ENCODE measurements at places on chromosomes 13 and 19.

DNA sequence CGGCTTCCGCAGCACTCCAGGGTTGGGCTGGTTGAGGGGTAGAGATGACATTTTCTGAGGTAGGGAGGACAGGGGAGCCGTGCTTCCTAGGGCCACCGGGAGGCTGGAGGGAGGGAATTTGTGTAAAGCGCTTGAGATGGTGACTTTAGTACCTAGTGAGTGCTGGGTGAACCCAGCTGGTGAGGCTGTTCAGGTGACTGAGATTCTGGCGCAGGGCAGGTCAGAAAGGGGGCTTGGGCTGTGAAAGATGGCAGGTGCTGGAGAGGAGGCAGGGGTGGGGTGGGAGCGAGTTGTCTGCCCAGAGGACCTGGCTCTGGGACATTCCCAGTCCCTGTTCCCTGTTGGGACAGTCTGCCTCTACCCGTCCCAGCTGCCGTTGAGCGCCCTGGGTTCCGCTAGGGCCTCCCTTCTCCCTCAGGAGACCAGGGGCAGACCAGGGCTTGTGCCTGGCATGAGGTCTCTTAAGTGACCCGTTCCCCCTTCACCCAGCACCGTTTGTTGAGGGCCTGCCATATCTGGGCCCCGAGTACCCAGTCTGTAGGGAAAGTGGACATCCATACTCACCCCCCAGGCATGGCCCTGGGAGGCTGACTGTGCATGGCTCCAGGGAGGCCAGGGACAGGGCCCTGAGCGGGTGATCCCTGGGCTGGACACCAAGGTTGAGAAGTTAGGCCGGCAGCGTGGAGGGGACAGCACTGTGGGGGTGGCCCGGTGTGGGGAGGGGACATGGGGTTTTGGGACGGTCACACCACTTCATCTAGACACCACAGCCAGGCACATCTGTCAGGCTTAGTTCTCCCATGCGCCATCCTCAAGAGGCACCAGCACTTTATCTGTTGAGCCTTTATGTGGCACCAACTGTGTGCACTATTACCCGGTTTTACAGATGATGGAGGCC lies 5.0 kb downstream of the PTOV1 start:
- DNase-seq, result no peak

DNA sequence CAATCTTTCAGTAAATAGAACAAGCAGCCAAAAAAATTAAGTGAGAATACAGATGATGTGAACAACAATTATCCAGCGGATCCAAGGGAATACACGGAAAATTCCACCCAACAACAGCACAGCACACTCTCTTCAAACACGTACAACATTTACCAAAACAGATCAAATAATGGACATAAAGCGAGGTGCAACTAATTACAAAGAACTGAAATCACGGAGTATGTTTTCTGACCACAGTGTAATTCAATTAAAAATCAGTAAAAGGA lies 26.2 kb downstream of the MIER2 start:
- no peak for DNase-seq

DNA sequence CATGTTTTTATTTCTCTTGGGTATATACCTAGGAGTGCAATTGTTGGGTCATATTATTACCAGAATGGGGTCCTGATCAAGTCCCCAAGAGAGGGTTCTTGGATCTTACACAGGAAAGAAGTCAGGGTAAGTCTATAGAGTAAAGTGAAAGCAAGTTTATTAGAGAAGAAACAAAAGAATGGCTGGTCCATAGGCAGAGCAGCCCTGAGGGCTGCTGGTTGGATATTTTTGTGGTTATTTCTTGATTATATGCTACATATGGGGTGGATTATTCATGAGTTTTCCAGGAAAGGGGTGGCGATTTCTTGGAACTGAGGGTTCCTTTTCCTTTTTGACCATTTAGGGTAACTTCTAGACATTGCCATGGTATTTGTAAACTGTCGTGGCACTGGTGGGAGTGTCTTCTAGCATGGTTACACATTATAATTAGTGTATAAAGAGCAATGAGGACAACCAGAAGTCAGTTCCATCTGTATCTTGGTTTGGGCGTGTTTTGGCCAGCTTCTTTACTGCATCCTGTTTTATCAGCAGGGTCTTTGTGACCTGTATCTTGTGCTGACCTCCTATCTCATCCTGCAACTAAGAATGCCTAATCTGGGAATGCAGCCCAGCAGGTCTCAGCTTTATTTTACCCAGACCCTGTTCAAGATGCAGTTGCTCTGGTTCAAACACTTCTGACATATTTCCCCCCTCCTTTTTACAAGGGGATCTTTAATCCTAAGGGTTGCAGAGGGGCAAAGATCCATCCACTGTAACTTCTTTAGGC lies 41.1 kb downstream of the CEACAM1 start:
- no peak for DNase-seq

DNA sequence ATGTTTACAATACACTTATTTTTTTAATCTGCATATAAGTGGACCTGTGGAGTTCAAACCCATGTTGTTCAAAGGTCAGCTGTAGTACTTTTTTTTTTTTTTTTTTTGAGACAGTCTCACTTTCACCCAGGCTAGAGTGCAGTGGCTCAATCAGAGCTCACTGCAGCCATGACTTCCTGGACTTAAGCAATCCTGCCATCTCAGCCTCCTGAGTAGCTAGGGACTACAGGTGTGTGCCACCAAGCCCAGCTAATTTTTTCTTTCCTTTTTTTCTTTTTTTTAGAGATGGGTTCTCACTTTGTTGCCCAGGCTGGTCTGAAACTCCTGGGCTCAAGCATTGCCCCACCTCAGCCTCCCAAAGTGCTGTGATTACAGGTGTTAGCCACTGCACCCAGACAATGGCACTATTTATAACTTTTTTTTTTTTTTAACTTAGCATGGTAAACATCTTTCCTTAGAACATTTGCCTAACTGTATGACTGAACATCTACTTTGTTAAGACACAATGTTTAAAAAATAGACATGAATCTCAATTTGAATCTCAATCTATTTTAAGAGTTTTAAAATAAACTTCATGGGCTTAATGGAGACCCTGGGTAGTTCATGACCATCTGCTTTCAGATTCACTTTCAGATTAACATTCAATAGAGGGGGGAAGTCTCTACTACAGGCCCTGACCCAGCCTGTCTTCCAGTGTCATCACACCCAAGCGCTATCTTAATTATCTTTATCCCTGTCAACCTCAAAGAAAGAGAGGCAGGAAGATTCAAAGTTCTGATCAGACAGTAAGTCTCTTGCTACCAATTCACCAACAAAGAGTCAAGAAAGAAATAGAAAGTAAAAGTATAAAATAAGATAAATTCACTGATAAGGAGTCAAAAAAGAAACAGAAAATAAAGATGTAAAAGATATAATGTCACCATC lies 97.7 kb upstream of the DOCK9 start:
- no peak for DNase-seq

- DNase-seq, result no peak
Observed at GRCh38 chr13:45108716-45109101, 11.6 kb upstream of the GTF2F2 start.

DNA sequence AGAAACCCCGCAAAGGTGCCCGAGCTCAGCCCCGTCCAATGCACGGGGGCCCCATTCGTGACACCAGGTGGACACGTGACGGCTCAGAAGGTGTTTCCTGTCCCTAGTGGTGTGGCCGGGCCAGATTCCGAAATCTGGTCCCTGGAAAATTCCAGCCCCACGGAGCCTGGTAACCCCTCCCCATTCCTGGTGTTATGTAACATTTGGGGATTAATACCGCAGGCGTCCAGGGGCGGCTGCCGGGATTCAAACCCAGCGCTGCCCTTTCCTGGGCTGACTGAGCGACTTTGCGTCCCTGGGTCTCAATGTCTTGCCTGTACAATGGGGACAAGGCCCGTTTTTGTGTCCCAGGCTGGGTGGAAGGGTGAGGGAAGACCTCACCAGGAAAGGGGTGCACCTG lies 1.0 kb upstream of the PLK5 start:
- DNase-seq, result no peak

DNA sequence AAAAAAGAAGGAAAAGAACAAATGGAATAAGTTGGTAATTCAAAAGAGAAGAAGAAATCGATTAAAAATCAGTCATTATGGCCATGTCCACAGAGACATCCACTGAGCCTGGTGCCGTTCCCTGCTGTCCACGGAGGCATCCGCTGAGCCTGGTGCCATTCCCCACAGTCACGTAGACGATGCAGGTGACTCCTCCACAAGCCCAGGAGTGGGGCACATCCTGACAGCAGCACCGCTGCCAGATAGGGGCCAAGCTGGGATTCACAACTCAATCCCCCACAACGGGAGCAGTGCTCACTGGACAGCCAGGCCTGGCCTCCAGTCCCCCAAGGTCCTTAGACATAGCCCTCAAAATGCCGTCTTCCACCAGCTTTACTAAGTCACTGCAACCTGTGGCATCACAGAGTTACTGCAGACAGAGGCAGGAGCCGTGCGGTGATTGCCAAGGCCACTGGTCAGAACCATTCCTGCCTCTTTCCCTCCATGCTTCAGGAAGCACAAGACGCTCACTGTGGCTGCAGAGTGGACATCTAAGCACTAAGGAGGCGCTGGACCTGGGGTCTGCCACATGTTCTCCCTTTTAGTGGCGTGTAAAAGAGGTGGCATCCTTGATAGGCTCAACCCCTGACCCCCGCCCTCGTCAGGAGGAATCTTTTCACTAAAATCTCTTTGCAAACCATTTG lies 131.5 kb upstream of the SPACA7 start:
- no peak for DNase-seq

GRCh38 chr13:51137250-51137649 lies 26.2 kb upstream of the C13orf42 start:
- no peak for DNase-seq

DNA sequence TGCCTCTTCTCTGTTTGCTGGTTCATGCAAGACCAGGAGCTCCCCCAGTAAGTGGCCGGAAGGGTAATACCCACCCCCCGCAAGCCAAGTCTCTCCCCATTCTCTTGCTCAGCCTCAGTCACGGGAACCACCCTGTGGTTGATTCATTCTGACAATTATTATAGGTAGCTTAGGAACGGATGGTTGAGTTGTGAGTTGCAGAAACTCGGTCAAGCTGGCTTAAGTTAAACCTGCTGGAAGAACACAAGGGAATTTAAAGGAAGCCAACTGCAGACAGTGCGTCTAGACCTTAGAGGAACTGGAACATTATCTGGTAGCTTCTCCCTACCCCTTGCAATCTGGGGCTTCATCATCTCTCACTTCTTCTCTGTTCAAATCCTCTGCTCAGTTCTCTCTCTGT lies 8.9 kb downstream of the FPR1 start:
- DNase-seq, result no peak

- no peak for DNase-seq
Observed at GRCh38 chr19:27770095-27770494, 1442.9 kb downstream of the UQCRFS1 start.

GRCh38 chr19:1691589-1692290 lies 39.3 kb upstream of the TCF3 start:
- no peak for DNase-seq
